ENCODE measurements at places on chromosomes 2 and 18.
A peak's percentile ranks its signal among the peaks of the same experiment; 100 is the strongest.

- DNase-seq = no peak
These were observed 105.5 kb downstream of the COPS8 start for GRCh38 chr2:237190966-237191713.

GRCh38 chr2:201298462-201299052, 38.2 kb downstream of the CASP8 start:
- no peak for DNase-seq

DNA sequence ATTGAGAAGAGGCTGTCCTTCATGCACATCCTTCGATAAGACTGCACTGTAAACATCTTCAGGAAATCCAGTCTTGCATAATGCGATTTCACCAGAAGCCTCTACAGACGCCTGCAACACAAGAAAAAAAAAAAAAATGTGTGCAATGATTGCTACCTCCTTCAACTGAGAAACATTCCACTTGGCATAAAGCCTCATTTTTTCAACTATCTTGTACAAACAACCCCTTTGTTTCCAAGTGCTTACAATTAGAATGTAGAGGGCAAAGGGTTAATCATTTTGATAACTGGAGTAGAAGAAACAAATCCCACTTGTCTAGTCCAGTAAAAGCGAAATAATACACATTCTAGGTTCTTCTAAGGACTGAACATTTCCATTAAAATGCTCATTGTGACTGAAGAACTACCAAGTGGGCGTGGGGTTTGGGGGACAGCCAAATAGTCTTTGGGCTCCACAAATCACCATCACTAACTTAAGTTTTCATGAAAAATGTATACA, 29.2 kb downstream of the CDH2 start:
- no peak for DNase-seq

GRCh38 chr18:46239549-46239948, 135.4 kb downstream of the HAUS1 start:
- DNase-seq = no peak

DNA sequence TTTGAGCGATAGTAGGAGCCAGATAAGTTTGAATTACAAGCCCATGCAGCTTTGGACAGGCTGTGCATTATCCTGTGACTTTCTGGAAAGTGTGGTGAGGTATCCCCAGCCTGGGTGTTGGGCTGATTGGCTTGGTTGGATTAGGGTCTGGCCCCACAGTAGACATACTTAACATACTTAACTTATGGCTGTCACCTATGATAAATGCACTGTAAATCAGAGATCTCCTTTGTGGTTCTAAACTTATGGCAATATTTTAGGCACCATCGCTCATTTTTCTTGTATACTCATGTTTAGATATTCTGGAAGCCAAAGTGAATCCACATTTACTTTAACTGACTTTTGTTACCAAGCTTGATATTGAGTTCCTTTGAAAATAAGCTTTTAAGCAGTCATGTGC, 54.8 kb downstream of the SPTBN1 start:
- DNase-seq = no peak

DNA sequence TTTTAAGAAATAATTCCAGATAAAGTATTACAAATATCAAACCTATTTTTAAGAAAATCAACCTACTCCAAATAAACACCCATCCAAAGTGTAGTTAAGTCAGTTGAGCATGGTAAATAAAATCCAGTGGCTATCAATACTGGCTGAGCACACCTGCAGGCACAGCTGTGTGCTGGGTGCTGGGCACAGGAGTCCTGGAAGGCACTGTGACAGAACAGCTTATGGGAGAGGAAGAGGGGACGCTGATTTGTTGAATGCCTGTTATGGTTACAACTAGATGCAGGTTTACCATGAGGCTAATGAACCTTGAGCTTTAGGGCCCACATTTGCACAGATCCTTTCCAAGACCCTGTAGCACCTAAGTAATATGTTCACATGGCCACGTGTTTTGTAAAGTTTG, 202.7 kb downstream of the MTX2 start:
- no peak for DNase-seq

DNA sequence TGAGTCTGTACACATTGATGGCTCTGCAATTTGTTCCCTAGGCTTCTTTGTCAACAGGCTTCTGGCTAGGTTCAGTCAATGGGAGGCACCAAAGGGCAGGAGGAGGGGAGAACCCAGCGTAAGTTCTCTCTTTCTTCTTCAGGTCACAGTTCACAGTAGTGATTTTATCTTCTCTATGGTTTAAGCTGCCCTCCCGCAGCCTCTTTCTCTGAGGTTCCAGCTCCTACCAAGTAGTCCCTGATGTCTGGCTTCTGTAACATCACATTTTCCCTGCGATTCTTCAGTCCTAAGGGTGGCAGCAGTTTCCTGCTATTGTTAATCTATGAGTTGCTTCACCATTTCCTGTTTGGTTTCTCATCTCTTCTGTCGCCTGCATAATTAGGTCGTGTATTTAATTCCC, 107.4 kb downstream of the CPO start:
- peak; percentile 20 for DNase-seq

DNA sequence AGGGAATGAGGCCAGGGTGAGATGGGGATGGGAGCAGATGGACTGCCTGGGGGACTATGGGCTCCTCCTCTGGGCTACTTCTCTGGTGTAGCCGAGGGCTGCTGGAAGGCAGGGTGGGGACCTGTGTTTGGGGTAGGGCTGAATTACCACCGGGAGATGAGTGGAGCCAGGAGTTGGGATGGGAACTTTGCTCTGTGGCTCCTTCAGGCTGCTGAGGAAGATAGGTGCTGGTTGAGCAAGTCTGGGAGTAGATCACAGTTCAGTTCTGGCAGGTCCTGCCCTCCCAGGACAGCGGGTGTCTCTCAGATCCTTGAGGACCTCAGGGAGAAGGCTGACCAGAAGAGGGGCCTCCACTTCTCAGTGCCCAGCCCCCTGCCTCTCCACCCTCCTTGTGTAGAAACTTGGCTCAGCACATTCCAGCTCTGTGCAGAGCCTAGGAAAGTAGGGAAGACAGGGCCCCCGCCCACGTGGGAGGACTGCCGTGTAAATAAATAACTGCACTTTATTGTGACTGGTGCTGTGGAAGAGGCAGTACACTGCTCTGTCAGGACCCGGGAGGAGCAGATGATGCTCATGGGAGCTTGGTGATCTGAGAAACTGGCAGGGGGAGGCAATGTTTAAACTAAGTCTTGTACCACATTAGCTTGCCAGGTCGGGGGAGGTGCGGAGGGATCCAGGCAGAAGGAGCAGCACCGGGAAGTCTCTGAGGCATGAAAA, 15.3 kb downstream of the TET3 start:
- DNase-seq = no peak

DNA sequence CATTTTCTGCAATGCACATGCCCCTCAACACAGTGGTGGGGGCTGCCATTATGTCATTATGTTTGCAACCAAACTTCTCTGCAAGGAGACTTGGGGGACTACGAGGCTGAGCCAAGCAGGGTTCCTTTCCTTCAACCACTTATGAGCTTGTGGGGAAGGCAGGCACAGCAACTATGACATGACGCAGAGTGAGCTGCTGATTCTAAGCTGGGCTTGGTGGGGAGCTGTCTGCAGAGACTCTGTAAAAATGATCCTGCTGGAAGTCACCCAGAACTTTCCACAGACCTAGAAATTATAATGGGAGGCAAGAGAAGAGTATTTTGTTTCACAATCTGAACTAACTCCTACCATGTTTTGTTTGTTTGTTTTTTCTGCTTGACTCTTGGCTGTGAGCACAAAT, 55.6 kb downstream of the INPP5D start:
- DNase-seq = no peak

DNA sequence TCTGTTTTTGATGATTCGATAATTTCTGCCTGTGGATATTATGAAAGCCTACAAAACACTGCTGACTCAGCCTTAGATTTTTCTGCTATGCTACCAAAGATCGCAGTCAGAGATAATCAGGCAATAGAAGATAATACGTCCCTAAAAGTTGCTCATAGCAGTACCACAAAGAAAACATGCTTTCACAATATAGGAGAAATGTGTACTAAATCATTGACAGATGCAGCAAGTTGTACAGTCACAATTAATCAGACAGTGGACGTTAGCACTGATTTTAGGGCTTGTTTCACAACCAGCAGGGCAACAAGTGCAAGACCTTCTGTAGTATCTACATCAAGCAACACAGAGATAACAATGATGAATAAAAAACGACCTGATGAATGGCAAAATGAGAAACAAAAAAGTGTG, 19.5 kb downstream of the RBM44 start:
- peak; percentile 88 for DNase-seq

GRCh38 chr2:106191511-106192016, 2.5 kb downstream of the UXS1 start:
- no peak for DNase-seq

GRCh38 chr2:144836635-144837350, 316.9 kb upstream of the ZEB2 start:
- DNase-seq = peak; percentile 46

GRCh38 chr2:199659207-199659606, 191.8 kb downstream of the FTCDNL1 start:
- DNase-seq = no peak

DNA sequence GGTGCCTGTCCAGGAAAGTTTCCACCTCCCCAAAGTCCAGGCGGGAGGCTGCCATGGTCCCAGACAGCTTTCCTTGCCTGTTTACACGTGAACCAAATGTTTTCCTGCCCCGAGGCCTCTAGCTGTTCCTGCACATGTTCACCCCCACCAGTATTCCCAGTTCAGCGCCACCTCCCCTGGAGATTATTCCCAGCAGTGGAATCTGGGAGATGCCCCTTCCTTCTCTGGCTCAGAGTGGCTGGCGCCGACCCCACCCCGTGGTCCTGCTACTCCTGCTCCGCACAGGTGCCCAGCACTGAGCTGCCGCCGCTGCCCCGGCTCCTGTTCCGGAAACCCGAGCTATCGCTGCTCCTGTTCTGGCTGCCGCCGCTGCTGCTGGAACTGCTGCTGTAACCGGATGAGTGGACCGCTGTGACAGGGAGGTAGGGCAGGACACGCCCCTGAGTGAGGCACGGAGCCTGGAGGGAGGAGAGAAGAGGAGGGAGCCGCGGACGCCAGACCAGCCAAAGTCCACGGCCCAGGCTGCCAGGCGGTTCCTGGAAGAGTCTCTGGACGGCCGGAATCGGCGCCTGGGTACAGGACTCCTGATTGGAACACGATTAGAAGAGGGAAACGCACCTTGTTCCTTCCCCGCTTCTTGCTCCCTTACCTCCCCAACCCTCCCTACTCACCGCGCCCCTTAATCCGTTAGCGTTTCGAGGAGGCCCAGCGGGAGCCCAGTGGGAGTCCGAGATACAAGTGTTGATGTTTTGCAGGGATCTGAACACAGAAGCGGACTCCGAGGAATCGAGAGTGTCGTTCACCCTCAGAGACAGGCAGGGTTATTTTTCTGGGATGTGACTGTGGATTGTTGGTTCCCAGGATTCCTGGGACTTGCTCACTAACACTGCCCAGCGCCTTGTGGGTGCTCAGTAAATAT, at the start of gene PDE11A:
Gene PDE11A (minus strand): TSS at position 395 of the 919 bp plus-strand sequence. CDS start 340 bp downstream, at position 55.
- DNase-seq = peak; percentile 57

GRCh38 chr2:10135296-10136089, 13.0 kb downstream of the RRM2 start:
- DNase-seq = peak; percentile 67

DNA sequence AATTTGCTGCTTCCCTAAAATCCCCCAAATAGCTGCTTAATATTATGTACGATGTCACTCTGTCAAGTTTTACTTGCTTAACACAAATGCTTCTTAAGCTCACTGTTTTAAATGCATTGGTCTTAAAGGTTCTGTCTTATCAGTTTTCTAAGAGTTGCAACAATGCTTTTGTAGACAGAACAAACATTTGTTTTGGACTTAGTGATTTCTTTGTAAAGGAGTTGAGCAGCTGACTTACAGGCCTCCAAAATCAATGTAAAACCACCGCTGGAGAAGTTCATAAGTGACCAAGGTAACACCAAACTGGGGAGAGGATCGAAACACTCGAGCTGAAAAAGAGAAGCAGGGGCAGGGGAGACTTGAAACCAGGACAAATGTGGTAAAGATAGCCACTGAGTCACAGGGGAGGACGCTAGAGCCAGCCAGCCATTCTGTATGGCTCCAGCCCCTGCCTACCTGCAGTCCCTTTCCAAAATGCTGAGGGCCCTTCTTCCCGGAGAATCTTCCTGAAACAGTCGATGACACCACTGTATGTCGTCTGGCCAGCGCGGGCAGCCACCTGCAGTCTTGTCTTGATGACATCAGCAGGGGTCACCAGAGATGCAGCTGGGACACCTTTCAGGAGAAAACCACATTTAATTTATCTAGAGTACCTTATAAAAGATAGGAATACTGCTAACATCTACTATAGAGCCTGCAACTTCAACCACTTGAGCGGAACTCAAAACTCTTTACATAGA, 100.2 kb downstream of the DYNC1I2 start:
- no peak for DNase-seq

DNA sequence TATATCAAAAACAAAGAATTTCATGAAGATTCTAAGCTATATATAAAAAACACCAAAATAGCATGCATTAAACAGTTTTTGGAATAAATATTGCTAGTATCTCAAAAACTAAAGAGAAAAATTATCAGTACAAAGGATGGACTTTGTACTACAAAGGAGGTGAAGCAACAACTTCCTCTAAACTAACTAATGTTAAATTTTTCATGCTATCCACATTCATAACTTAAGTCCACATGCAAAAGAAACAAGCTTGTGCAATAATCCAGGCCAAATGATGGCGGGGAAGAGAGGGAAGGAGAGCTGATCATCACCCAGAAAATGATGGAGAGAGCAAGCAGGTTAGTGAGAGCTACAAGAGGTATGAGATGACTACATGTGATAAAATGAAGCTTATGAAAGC, 70.1 kb downstream of the KIDINS220 start:
- no peak for DNase-seq

- DNase-seq = no peak
These were observed 52.1 kb upstream of the PXDN start for GRCh38 chr2:1796232-1796930.

DNA sequence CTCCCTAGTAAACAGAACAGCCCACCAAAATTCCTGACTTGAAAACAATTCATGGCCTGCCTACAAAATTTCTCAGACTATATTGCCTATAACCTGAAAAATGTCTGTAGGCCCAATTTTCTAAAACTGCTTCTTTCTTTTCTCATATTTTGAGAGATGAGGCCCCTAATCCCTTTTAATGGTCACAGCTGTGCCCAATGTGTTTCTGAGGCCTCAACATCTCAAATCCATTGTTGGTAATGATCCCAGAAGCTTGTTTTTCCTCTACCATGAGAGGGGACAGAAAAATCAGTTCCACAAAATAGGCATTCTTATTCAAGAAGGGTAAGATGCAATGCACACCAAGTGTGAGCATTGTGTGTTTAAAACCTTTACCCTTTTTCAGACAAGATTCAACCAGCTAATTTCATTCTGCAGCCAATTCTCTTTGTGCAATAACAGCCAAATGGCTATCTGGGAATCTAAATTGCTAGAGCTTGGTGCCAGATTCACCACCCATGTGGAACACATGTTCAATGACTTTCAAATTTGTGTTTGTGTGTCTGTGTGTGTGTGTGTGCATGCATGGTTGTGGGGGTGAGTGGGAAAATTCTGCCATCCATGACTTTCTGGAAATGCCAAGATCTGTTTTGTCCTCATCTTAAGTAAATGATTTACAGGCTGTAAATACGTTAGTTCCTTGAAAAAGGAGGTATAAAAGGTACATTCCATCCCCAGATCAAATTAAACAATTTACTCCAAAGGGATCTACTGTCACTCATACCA, 319.5 kb downstream of the TNS1 start:
- no peak for DNase-seq

GRCh38 chr18:79227621-79228020, 158.4 kb downstream of the ATP9B start:
- DNase-seq = no peak
